GM23338 (cell line): ENCODE measurements at places on chromosomes 2 and 18.
A peak's percentile ranks its signal among the peaks of the same experiment; 100 is the strongest.

DNA sequence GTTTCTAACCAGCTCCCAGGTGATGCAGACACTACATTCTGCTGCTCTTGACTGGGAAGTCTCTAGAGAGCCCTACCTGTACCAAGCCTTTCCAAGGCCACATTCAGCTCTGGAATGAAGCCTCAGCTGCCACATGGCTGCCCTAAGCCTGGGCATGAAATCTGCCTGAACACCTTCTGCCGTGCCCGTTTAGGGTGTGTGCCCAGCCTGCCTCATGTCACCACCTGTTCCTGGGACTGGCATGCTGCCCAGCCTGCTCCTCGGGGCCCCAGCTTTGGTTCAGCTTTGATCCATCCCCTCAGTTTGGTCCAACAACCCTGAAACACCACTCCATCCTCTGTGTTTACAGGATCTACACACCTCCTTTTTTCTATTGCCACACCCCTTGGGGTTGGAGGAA lies 210.9 kb downstream of the L3MBTL4 start:
- no peak overlapping the region for H3K27ac ChIP-seq
- no peak overlapping the region for H3K4me3 ChIP-seq
- no peak for DNase-seq
- H3K4me1 ChIP-seq, result no peaks in the 10 kb centered on the region

GRCh38 chr2:238203094-238203972 lies at the start of gene ILKAP:
TSS of gene ILKAP (minus strand) at chr2:238203695. CDS start at chr2:238203553, 142 bp downstream.
- H3K27ac ChIP-seq, result no peak within 1 kb of the TSS
- H3K36me3 ChIP-seq, result no peaks in the 10 kb centered on the region
- peaks cover 17% of the 10 kb centered on the region for H3K4me1 ChIP-seq
- peak; percentile 87 for DNase-seq

GRCh38 chr2:133248264-133248663 lies 320.0 kb downstream of the NCKAP5 start:
- no peak overlapping the region for H3K4me3 ChIP-seq
- H3K27me3 ChIP-seq, result no peaks in the 10 kb centered on the region
- no peaks in the 10 kb centered on the region for H3K4me1 ChIP-seq
- H3K36me3 ChIP-seq, result no peaks in the 10 kb centered on the region
- no peak for DNase-seq
- no peak overlapping the region for H3K27ac ChIP-seq

- no peak overlapping the region for H3K4me3 ChIP-seq
- H3K4me1 ChIP-seq, result peaks cover 12% of the 10 kb centered on the region; the same call in 1 of the 2 replicates
- H3K27me3 ChIP-seq, result no peaks in the 10 kb centered on the region
- no peak overlapping the region for H3K27ac ChIP-seq
Measured at GRCh38 chr2:179604598-179604997, 256.8 kb downstream of the ZNF385B start.
